ENCODE measurements at places on chromosomes 5 and 9. TPM values are rescaled to one million over a fixed set of nuclear protein-coding genes. Genes with fewer than 3 reads are reported as not detected.
A peak's percentile ranks its signal among the peaks of the same experiment; 100 is the strongest.

DNA sequence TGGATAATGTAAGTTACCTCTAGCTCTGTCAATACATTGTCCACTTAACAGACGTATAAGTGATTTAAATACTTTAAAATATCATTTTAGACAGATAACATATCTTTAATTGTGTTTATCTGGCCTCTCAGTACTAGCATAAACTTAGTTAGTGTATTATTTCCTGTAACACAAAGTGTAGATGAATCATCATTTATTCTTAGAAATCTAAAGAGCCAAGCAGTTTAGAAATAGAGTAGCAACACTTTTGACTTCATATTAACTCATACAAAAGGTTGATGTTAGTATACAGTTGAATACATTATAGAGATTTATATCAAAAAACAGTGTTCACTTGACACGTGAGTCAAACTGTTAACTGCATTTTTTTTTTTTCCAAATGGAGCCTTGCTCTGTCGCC is 18.0 kb downstream of the NCBP1 start:
- no peak overlapping the region for H3K4me3 ChIP-seq
- no peak for DNase-seq
- H3K27me3 ChIP-seq: no peaks in the 10 kb centered on the region
- no peak overlapping the region for H3K27ac ChIP-seq
- H3K36me3 ChIP-seq: peaks cover 47% of the 10 kb centered on the region
- H3K4me1 ChIP-seq: no peaks in the 10 kb centered on the region

GRCh38 chr9:28915202-28915930 is 1342.1 kb upstream of the C9orf72 start:
- H3K4me3 ChIP-seq: no peak overlapping the region
- DNase-seq: no peak
- H3K27ac ChIP-seq: no peak overlapping the region
- no peaks in the 10 kb centered on the region for H3K27me3 ChIP-seq
- no peaks in the 10 kb centered on the region for H3K36me3 ChIP-seq

DNA sequence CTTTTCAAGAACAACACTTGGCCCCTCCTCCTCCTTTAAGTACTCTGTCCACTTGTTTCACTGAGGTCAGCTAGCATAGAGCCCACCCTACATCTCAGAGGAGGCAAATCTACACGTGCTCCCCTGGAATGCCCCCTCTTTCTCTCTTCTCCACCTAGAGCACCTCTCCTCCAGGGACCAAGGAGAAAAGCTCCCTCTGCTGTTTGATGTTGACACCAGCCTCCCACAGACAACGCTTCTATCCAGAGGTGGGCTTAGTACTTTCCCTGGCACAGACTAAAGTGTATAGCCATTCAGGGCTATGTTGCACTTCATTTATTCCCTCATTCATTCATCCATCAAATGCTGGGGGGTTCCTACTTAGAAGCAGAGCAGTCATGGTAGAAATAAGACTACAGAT is 68.2 kb upstream of the TAF1L start:
- no peaks in the 10 kb centered on the region for H3K36me3 ChIP-seq
- H3K4me3 ChIP-seq: no peak overlapping the region
- no peak overlapping the region for H3K27ac ChIP-seq

- H3K27ac ChIP-seq: peak overlapping the region; percentile 97
- DNase-seq: peak; percentile 28
- H3K27me3 ChIP-seq: no peaks in the 10 kb centered on the region
- peak overlapping the region; percentile 90 for H3K4me3 ChIP-seq
These were observed 594 bp downstream of the FAM120A start for GRCh38 chr9:93451849-93452709.

- H3K4me3 ChIP-seq: no peak overlapping the region
- H3K27ac ChIP-seq: no peak overlapping the region
- no peaks in the 10 kb centered on the region for H3K27me3 ChIP-seq
- DNase-seq: no peak
- H3K36me3 ChIP-seq: no peaks in the 10 kb centered on the region
These were observed 17.6 kb downstream of the CAMK2A start for GRCh38 chr5:150271923-150272322.

- H3K4me1 ChIP-seq: peaks cover 20% of the 10 kb centered on the region
- no peak for DNase-seq
- no peak overlapping the region for H3K4me3 ChIP-seq
- no peak overlapping the region for H3K27ac ChIP-seq
These were observed 143.7 kb downstream of the ARHGAP26 start for GRCh38 chr5:142913728-142914338.

- H3K36me3 ChIP-seq: no peaks in the 10 kb centered on the region
- no peak overlapping the region for H3K4me3 ChIP-seq
- peaks cover 19% of the 10 kb centered on the region for H3K4me1 ChIP-seq
- H3K27me3 ChIP-seq: no peaks in the 10 kb centered on the region
These were observed 4.1 kb downstream of the NACC2 start for GRCh38 chr9:136090768-136091581.

DNA sequence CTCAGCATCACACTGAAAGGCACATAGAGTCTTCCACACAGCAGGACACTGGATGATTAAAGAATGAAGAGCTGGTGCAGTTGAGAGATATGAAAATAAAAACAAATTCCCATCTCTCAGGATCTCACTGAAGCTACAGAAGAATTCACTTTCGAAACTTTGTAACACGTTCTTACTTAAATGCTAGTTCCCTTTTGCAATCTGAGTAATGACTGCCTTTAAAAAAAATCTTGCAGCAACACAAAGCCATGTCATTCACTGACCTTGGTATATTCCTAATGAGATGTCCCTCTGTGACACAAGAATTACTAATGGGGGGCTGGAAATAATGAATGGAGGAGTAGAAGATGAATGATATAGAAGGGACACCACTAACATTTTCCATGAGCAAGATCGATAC is 201.8 kb downstream of the GLIS3 start:
- no peaks in the 10 kb centered on the region for H3K27me3 ChIP-seq
- H3K4me3 ChIP-seq: no peak overlapping the region
- no peak for DNase-seq
- H3K36me3 ChIP-seq: no peaks in the 10 kb centered on the region

- no peak for DNase-seq
- no peak overlapping the region for H3K4me3 ChIP-seq
- no peaks in the 10 kb centered on the region for H3K36me3 ChIP-seq
- H3K27ac ChIP-seq: no peak overlapping the region
- H3K27me3 ChIP-seq: no peaks in the 10 kb centered on the region
These were observed 32.8 kb downstream of the GDNF start for GRCh38 chr5:37807015-37807414.

- H3K4me1 ChIP-seq: no peaks in the 10 kb centered on the region
- DNase-seq: no peak
- H3K4me3 ChIP-seq: no peak overlapping the region
- H3K27me3 ChIP-seq: no peaks in the 10 kb centered on the region
- H3K36me3 ChIP-seq: no peaks in the 10 kb centered on the region
These were observed 629.3 kb upstream of the RGMB start for GRCh38 chr5:98144116-98144515.

DNA sequence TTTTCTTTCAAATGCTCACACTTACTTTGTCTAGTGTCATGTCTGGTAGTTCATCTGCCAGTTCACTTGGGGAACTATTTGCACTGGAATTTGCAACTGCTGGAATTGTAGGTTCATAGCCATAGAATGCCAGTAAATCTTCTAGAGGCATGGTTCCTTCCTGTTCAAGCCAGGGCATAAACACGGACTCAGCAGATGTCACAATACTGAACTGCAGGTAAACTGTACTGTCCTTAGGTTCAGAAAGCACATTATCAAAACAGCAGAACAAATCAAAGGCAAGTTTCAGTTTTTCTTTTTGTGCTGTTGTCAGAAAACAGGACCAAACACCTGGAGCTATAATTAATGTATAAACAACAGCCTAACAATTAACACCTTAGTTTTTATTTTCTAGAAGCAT is 13.1 kb downstream of the MIER3 start:
- DNase-seq: no peak
- H3K4me1 ChIP-seq: no peaks in the 10 kb centered on the region
- H3K4me3 ChIP-seq: no peak overlapping the region
- H3K27ac ChIP-seq: no peak overlapping the region
- peaks cover 51% of the 10 kb centered on the region for H3K36me3 ChIP-seq
- no peaks in the 10 kb centered on the region for H3K27me3 ChIP-seq

- no peaks in the 10 kb centered on the region for H3K36me3 ChIP-seq
- H3K27me3 ChIP-seq: no peaks in the 10 kb centered on the region
- no peak for DNase-seq
- H3K27ac ChIP-seq: no peak overlapping the region
- H3K4me3 ChIP-seq: no peak overlapping the region
These were observed 363.4 kb downstream of the NPR3 start for GRCh38 chr5:33074548-33074947.

- peaks cover 10% of the 10 kb centered on the region for H3K27me3 ChIP-seq
- H3K36me3 ChIP-seq: no peaks in the 10 kb centered on the region
- no peak for DNase-seq
- no peaks in the 10 kb centered on the region for H3K4me1 ChIP-seq
- H3K27ac ChIP-seq: no peak overlapping the region
- no peak overlapping the region for H3K4me3 ChIP-seq
These were observed 4.6 kb upstream of the IL9 start for GRCh38 chr5:135900276-135900675.

GRCh38 chr5:94788527-94788926 is 170.1 kb downstream of the SLF1 start:
- DNase-seq: no peak
- H3K4me3 ChIP-seq: no peak overlapping the region
- no peaks in the 10 kb centered on the region for H3K4me1 ChIP-seq
- no peak overlapping the region for H3K27ac ChIP-seq
- peaks cover 2% of the 10 kb centered on the region for H3K36me3 ChIP-seq
- H3K27me3 ChIP-seq: no peaks in the 10 kb centered on the region

GRCh38 chr9:13149454-13149853 is 130.0 kb downstream of the MPDZ start:
- no peaks in the 10 kb centered on the region for H3K27me3 ChIP-seq
- DNase-seq: no peak
- peaks cover 22% of the 10 kb centered on the region for H3K4me1 ChIP-seq
- no peak overlapping the region for H3K27ac ChIP-seq
- H3K36me3 ChIP-seq: peaks cover 15% of the 10 kb centered on the region
- no peak overlapping the region for H3K4me3 ChIP-seq

DNA sequence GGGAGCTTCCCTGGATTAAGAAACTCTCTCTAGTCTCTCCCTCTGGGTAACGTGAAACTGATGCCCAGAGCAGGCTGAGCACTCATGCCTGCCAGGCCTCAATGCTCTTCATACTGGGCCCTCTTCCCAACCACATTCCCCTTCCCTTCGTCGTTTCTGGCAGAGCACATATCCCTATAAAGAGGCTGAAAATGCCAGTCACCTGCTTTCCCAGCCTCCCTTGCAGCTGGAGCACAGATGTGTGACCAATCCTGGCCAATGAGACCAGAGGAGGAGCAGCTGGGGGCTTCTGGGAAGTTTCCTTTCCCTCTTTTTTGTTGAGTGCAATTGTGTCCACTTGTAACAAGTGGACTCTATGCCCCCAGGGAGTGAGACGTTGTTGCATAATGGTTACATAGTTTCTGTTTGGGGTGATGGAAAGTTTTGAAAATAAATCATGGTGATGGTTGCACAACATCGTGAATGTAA is 30.2 kb upstream of the SMIM23 start:
- H3K27me3 ChIP-seq: no peaks in the 10 kb centered on the region
- H3K4me1 ChIP-seq: no peaks in the 10 kb centered on the region
- no peaks in the 10 kb centered on the region for H3K36me3 ChIP-seq
- no peak for DNase-seq

- no peak for DNase-seq
- no peak overlapping the region for H3K27ac ChIP-seq
- peaks cover under 1% of the 10 kb centered on the region for H3K4me1 ChIP-seq
- no peak overlapping the region for H3K4me3 ChIP-seq
- peaks cover 13% of the 10 kb centered on the region for H3K36me3 ChIP-seq
These were observed 15.1 kb downstream of the ANGPTL2 start for GRCh38 chr9:127107171-127107928.

- no peak overlapping the region for H3K27ac ChIP-seq
- no peak for DNase-seq
- H3K4me3 ChIP-seq: no peak overlapping the region
- H3K4me1 ChIP-seq: no peaks in the 10 kb centered on the region
These were observed 180.8 kb downstream of the CARTPT start for GRCh38 chr5:71899865-71900342.

DNA sequence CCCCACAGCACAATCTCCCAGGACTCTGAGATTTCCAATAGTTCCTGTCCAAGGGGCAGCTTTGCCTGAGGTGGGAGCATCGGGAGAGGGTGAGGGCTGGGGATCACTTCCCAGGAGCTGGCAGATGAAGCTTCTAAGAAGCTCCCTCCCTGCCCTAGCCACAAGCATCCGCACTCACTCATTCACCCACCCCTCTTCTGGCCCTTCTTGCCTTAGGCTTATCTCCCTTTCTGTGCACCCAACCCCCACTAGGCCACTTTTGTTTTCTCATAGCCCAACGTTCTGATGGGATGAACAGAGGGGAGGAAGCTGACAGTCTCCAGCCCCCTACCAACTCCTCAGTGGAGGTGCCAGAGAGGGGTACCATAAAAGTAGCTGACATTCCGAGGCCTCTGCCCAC is 3.7 kb upstream of the PCDH1 start:
- H3K27ac ChIP-seq: peak overlapping the region; percentile 24
- no peaks in the 10 kb centered on the region for H3K4me1 ChIP-seq
- H3K36me3 ChIP-seq: no peaks in the 10 kb centered on the region
- no peak overlapping the region for H3K4me3 ChIP-seq
- no peak for DNase-seq

- no peak overlapping the region for H3K27ac ChIP-seq
- no peaks in the 10 kb centered on the region for H3K4me1 ChIP-seq
These were observed 396.9 kb downstream of the CTNND2 start for GRCh38 chr5:11507156-11507910.

DNA sequence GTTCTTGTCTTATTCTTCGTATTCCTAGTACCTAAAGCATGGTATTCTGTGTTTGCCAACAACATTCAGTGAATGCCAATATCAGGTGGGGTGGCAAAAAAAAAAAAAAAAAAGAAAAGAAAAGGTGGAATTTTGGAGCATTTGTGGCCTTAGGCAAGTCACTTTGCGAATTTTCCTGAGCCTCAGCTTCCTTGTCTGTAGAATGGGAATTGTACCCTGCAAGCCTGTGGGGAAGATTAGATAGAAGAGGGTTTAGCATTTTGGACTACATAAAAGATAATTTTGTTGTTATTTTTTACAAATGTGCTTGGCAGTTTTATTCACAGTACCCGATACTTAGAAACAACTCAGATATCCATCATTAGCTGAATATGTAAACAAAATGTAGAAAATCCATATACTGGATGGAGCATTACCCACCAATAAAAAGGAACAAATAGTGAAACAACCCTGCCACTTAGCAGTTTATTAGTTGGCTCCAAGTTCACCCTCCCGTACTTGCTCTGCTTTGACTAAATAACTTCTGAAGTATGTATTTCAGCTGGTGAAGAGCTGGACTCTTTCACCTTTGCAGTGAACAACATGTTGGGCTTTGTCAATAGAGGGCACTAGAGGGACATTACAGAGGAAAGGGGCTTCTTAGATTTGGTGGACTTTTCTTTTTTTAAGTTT is 13.6 kb downstream of the UBE2D2 start:
- H3K36me3 ChIP-seq: no peaks in the 10 kb centered on the region
- no peaks in the 10 kb centered on the region for H3K27me3 ChIP-seq
- peak; percentile 28 for DNase-seq

KYAT1 gene
- polyA plus RNA-seq: 5.0 TPM

CCNJL gene
- 10.4 TPM for polyA plus RNA-seq

PCDHA13 gene
- 0.15 TPM for polyA plus RNA-seq

RFESD gene
- 3.4 TPM for polyA plus RNA-seq

ARL14EPL gene
- polyA plus RNA-seq: 0.10 TPM

C9orf40 gene
- polyA plus RNA-seq: 1.9 TPM

TAF11L10 gene
- polyA plus RNA-seq: not detected

ADAMTS16 gene
- not detected for polyA plus RNA-seq

RFK gene
- 9.3 TPM for polyA plus RNA-seq

C9 gene
- 0.14 TPM for polyA plus RNA-seq

Measured in lung (tissue), 17 donors.